ENCODE measurements at places on chromosomes 5 and 9.

- no peak for DNase-seq
Observed at GRCh38 chr5:72130351-72130761, 23.1 kb downstream of the MAP1B start.

DNA sequence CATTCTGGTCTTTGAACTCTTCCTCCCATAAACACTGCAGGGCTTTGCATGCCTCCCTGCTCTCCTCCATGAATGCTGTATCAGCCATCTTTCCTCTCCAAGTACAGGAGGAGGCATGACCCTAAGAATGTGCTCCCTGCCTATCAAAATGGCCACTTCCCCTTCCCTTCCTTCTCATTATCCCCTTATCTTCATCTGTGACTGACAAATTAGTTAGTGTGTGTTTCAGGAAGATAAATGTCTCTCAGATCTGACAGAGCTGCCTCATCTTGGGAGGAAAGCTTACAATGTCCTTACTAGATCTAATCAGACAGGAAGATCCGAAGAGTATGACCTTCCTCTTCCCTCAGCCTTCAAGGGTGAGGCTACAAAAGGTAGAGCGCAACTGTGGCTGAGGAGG is 46.2 kb downstream of the TLR4 start:
- DNase-seq: no peak

DNA sequence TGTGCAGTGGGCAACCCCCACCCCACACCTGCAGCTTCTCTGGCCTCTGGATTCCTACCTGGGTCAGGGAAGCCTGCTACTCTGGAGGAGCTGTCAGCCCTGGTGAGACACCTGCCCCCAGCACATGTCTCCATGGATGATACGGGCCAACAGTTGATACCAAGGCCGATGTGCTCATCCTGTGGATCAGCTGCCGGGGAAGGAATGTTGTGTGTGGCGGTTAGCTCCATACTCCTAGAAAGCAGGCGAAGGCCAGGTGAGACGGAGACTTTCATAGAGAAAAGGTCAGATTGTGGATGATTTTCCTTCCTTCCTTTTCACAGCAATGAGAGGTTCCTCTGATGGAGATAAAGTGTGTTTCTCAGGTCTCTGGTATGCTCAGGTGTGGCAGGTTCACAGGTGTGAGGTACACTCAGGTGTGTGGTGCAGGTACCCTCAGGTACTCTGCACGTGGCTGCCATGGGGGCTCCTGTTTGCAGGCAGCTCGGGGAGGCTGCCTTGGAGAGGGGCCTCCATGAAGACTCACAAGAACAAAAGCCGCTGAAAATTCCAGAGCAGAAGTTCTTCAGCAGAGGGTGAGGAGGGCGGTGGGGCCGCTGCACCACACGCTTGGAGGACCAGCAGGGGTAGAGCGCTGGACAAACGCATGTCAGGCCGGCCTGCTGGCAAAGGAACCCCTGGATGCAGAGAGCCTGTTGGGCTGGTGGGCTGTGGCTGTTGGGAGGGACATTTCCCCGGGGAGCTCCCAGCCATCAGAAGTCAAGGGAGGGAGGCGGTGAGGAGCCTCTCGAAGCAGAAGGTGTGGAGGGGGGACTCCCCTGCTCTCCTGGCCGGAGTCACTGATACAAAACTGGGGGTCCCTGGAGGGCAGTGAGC is 5.1 kb upstream of the AHRR start:
- DNase-seq: no peak

DNA sequence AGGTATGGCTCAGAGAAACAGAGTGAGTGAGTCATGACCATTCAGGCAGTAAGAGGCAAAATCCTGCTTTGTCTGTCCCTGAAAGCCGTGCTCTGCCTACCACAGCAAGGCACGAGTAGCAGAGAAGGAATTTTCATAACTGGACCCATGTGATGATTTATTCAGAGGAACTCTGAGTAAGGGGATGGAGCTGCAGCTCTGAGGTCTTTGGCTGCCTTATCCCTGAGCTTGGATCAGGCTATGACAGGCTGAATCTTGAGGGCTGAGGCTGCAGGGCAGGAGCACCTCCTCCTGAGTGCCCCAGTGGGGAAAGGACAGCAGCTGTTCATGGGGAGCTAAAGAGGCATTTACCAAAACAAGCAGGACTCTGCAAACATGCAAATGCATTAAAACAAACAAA is 183.4 kb downstream of the PAPPA start:
- no peak for DNase-seq

DNA sequence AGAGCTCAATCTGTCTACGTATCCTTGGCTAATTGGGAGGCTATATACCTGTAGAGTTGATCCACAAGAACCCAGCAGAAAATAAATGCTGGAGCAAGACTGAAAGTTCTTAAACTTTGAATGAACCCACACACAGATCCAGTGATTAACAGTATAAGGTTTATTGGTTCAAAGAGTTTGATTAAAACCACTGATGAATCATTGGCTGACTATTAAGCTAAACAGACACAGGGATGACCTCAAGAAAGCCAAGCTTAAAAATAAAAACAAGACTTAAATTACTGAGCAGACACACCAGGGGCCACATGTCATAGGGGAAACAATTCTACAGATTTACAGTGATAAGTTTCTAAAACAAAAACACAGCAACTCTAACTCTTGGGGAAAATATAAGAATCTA is 163.6 kb downstream of the SPATA31D1 start:
- no peak for DNase-seq

DNA sequence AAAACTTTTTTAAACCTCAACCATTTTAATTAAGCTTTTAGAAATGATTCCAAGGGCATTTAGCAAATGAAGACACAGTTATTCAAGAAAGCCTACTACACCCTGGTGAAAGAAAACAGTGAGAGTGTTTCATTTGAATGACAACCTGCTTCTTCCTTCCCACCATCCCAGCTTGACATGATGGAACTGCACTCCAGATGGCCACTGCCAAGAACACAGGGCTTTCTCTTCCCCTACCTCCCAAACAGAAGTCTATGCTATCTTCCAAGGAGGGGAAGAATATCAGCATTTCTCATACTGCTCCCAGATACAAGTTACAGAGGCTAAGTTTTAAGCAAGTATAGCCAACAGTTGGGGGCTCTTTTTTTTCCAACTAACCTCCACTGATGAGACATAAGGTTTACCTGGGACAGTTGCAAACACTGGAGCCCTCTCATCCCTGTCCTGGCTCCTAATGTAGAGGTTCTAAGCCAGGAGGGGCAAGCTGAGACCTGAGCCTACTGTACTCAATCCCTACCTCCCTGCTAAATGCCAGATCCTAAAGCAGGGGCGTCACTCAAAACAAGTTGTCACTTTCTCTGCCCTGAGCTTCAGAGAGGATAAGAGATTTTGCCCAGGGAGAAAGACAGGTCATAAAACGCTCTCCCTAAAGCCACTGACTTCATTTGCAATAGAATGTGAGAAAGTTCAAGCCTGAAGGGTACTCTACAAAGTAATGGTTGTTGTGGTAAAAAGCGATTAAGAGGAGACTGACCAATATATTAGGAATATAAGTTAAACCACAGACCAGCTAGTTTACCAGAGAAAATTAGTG is 88.5 kb upstream of the SLC27A6 start:
- DNase-seq: no peak

DNA sequence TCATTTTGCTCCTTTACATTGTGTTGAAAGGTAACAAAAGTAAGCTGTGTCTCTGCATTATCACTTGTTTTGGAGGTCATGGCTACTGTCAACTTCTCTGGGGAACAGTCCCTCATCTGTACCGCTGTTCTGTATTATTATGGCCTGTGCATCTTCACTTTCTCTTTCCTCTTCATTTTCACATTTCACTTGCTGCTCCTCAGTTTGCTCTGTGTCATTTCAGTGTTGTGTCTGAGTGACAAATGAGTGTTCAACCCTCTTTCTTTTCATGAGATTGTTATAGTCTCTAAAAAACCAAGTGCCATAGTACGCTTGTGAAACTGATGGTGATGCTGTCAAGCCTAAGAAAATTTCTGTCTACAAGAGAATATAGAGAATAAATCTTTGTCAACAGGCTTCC is 122.0 kb upstream of the FER start:
- no peak for DNase-seq

GRCh38 chr5:139141446-139142204 is 56.5 kb downstream of the SIL1 start:
- no peak for DNase-seq

Data from omental fat pad (tissue), 4 donors.